Activated CD4-positive, alpha-beta T cell treated with anti-CD3 and anti-CD28 coated beads, Interleukin-2, amount 50 U/mL, for 16 hours (primary cell): ENCODE measurements at places on chromosomes 2 and 18.

DNA sequence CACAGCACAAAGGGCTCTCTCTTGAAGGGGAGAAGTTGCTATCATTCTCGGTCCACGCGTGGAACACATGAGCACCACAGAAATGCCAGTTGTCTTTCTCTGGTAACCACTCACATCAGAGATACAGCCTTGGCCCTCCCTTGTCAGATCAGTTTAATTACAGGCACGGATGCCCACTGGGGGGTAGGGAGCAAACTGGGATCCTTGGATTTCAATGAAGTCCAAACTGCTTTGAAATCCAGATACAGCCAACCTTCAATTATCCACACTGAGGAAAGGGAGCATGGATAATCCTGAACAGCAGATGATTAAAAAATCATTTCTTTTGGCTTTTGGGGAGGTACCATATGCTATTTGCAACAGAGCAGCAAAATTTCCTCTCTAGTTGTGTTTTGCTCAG lies 63.7 kb upstream of the DAPL1 start:
- DNase-seq = no peak

DNA sequence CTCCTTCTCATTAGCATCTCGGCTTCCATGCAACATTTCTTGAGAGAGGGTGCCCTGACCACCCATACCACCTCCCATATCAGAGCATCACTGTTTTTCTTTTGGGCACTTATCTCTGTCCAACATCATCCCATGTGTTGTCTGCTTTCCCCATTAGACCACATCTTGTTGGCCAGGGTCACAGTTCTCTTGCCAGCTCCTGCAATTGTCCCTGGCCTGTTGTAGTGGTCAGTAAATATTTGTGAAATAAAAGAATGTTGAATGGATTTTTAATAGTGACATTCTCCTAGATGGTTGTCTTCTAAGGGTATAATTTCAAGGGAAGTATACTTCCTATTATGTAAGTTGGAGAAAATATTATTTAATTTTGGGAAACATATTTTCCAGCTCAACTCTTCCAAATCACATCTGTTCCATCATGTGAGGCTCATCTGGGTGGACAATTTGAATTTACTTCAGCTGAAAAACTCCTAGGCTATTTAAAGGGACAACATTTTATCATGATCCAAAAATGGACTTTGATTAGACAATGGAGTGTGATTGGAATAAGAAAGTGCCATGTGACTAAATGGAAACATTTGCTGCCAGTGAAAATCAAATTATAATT lies 83.0 kb downstream of the MOGAT1 start:
- no peak for DNase-seq

- DNase-seq = no peak
Observed at GRCh38 chr2:239349453-239350135, 51.2 kb downstream of the HDAC4 start.

- DNase-seq = no peak
Observed at GRCh38 chr18:22609642-22610041, 191.9 kb upstream of the CTAGE1 start.
